Activated CD8-positive, alpha-beta memory T cell treated with anti-CD3 and anti-CD28 coated beads, Interleukin-2, amount 10 ng/mL, durations not matched to agents 7 days and 5 days (primary cell): ENCODE measurements at places on chromosomes 3 and 15. TPM values are rescaled to one million over a fixed set of nuclear protein-coding genes. Genes with fewer than 3 reads are reported as not detected.

The CERS3 gene
- not detected for total RNA-seq

The DPPA2 gene
- total RNA-seq, result not detected

The LRRC31 gene
- total RNA-seq, result not detected

The ACKR2 gene
- 2.6 TPM for total RNA-seq

The UACA gene
- total RNA-seq, result 1.0 TPM

The ADAMTS7 gene
- total RNA-seq, result 0.28 TPM

The RTP3 gene
- total RNA-seq, result not detected

The ARNT2 gene
- total RNA-seq, result not detected

The EXD1 gene
- total RNA-seq, result not detected

The DUSP7 gene
- total RNA-seq, result 29.3 TPM

The GABRR3 gene
- total RNA-seq, result not detected

The PSTPIP1 gene
- 157 TPM for total RNA-seq

The TRIM42 gene
- total RNA-seq, result not detected

The C15orf62 gene
- 0.82 TPM for total RNA-seq

The MCF2L2 gene
- 11.4 TPM for total RNA-seq

The CNOT10 gene
- total RNA-seq, result 52.8 TPM

The TIMP4 gene
- not detected for total RNA-seq

The CCDC80 gene
- total RNA-seq, result 1.5 TPM
